ENCODE measurements at places on chromosomes 1 and 21.

GRCh38 chr21:46655230-46655629, 19.8 kb downstream of the PRMT2 start:
- no peak for DNase-seq

GRCh38 chr1:15080328-15081007, 73.1 kb upstream of the TMEM51 start:
- no peak for DNase-seq

GRCh38 chr21:37368541-37369279, 2.1 kb downstream of the DYRK1A start:
- DNase-seq: no peak

GRCh38 chr21:36976882-36977651, 10.6 kb upstream of the HLCS start:
- peak; percentile 76 for DNase-seq

DNA sequence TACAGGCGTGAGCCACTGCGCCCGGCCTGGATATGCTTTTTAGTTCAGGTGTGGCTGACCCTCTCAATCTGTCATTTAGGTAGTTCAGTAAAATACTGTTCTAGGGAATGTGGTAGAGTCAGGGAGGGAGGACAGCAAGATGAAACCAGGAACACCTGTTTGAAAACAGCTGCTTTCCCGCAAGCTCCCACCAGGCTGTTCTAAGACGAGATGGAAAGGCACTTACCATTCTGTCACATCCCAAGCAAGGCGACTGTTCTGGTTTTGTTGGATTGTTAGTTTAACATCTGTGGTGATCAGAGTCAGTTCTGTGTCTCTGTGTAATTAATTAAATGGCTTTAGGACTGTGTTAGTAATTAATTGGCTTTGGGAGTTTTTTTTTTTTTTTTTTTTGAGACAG, 2.9 kb downstream of the CHAF1B start:
- DNase-seq: no peak

DNA sequence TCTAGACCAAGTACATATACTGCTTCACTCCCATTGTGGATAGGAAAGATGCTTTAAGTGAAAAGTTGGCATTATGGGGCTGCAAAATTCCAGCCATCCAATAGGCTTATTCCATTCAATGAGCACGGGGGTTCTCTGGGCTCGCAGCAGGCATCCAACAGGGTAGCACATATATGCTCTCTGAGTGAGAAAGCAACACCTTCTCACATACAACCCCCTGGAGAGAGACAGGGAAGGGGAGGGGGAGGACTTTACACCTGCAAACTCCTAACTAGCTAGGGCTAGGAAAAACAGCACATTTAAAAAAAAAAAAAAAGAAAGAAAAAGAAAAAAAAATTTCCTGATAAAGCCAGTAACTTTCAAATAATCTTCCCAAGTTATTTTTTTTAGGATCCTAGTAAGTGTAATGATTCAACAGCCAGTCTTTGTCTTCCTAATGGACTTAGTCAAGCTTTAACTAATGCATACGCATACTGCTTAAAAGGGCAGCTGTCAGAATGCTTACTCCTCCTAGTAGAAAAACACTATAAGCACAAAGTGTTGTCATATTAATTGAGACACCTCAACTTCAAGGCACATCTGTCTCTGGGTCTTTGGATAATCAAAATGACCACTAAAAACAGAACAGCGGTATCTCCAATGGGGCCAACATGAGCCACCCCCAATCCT, 18.7 kb downstream of the PSMB2 start:
- no peak for DNase-seq

GRCh38 chr21:44931137-44931500, 8.7 kb upstream of the SLX9 start:
- DNase-seq: no peak

DNA sequence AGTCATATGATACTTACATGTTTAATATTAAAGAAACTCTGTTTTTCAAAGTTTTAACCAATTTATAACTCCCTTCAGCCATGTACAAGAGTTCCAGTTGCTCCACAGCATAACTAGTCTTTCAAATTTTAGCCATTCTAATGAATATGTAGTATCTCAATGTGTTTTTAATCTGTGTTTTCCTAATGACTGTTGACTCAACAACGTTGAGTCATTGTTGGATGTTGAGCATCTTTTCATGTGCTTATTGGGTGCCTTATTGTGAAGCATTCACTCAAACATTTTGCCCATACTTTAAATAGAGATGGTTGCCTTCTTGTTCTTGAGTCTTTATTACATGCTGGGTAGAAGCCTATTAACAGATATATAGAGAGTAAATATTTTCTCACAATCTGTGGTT, 240.2 kb upstream of the LYPLAL1 start:
- DNase-seq: no peak

DNA sequence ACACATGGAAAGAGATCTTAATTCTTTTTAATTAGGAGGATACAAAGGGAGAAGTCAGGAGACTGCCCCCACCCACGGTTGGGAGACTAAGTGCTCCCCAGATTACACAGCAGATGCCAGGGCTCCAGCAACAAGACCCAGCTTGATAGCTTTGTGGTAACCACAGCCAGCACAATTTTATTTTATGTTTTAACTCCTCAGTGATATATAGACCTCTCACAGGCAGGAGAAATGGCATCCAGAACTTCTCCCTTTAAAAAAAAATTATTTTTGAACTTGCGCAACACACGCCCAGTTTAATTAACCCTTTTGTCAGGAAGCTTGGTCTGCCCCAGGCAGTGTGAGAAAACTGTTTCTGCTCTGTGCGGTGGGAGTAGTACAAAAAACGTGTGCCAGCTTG, 62.6 kb upstream of the ACOT11 start:
- DNase-seq: no peak

DNA sequence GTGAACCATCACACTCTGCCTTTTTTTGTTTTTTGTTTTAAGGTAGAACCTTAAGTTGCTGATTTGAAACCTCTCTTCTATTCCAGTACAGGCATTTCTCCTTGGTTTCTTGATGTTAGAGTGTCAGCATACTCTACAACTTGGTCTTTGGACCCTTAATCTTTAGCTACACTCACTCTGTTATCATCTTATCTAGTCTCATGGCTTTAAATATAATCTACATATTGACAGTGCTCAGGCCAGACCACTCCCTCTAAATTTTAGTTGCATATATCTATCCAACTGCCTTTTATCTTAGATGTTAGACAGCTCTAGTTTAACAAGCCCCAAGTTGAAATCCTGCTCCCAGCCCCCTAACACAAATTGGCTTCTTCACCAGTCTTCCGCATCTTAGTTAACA, 22.1 kb downstream of the NME7 start:
- no peak for DNase-seq

GRCh38 chr1:17933971-17934370, 173.6 kb upstream of the IGSF21 start:
- no peak for DNase-seq

- DNase-seq: no peak
Observed at GRCh38 chr21:45557616-45558043, 15.4 kb upstream of the SLC19A1 start.

- no peak for DNase-seq
Observed at GRCh38 chr1:161267321-161267720, 8.8 kb downstream of the PCP4L1 start.

GRCh38 chr1:181394766-181395165, 88.6 kb upstream of the CACNA1E start:
- DNase-seq: no peak

DNA sequence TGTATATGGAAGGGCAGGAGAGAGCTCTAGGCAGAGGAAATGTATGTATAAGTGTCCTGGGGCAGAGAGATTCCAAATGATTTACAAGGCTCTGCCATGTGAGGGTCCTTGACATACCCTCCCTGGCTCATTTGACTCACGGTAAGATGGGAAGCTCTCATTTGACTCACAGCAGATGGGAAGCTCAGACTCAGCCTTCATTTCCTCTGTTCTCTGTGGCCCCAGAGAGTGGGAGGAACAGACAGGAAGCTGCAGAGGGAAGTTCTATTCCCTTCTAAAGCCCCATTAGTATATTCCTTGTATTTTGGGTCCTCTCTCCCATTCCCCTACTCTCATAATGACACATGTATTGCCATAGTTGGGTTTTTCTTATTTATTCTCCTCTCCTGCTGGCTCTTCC, 44.9 kb downstream of the FOXD2 start:
- DNase-seq: no peak

DNA sequence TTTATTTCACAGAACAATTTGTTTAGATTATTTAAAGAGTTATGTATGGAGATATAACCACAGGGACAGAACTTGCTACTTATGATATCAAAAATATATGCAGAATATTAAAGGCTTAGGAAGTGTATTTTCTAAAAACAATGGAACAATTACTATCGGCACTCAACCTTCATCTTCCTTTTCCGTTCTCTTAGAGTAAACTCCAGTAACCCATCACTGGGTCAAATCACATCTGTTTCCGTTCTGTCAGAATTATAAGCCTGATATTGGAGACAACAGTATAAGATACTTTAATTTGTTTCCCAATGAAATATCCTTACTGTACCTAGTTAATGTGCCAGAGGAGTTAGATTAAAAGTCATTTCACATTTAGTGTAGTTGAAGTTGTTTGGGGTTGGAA, 32.2 kb downstream of the DTL start:
- no peak for DNase-seq

Measured in LNCaP clone FGC (cell line).